ENCODE measurements at places on chromosomes 11 and 22. TPM values are rescaled to one million over a fixed set of nuclear protein-coding genes. Genes with fewer than 3 reads are reported as not detected.

DNA sequence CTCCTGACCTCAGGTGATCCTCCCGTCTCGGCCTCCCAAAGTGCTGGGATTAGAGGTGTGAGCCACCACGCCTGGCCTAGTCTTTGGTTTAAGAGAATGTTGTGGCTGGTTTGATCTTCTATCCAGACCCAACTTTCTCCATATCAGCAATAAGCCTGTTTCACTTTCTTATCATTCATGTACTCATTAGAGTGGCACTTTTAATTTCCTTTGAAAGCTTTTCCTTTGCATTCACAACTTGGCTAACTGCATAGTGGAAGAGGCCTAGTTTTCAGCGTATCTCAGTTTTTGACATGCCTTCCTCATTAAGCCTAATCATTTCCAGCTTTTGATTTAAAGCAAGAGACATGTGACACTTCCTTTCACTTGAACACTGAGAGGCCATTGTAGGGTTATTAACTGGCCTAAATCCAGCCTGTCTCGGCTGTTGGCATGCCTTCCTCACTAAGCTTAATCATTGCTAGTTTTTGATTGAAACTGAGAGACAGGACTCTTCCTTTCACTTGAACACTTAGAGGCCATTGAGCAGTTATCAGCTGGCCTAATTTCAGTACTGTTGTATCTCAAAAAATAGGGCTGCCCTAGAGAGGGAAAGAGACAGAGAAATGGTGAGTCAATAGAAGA, 13.1 kb upstream of the RPL3 start:
- no peak for DNase-seq

DNA sequence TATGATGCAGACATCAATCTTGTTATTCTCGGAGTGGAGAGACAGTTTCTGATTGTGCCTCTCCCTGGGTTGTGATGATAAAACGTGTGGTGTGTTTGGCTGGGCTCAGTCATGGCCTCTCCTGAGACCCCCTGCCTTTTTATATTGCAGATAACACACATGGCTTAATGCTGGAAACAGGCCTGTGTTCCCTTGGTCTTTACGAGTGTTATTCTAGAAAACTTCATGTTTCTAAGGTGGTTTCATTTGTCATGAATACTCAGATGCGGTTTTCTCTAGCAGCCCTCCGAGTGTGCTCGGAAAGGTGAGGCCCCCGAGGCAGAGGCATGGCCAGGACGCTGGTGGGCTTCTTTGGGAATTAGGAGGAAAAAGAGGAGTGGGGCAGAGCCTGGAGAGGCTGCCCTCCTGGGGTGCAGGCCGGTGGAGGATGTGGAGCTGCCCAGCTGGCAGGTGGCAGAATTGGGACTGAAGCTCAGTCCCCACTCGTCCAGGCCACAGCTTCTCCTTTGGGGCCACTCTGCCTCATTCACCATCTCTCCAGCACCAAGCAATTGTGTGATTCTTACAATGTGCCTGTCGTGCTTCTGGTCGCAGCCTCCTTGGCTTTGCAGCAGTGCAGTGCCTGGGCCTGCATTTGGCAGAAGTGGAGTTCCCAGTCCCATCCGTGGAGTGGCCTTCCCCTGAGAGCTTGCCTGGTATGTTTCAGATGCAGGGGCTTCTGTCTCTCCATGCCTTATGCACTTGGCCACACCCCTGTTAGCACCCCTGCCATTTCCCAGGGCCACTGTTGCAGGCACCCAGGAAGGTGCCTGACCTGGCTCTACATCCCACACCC, 309.6 kb downstream of the TBC1D22A start:
- no peak for DNase-seq

DNA sequence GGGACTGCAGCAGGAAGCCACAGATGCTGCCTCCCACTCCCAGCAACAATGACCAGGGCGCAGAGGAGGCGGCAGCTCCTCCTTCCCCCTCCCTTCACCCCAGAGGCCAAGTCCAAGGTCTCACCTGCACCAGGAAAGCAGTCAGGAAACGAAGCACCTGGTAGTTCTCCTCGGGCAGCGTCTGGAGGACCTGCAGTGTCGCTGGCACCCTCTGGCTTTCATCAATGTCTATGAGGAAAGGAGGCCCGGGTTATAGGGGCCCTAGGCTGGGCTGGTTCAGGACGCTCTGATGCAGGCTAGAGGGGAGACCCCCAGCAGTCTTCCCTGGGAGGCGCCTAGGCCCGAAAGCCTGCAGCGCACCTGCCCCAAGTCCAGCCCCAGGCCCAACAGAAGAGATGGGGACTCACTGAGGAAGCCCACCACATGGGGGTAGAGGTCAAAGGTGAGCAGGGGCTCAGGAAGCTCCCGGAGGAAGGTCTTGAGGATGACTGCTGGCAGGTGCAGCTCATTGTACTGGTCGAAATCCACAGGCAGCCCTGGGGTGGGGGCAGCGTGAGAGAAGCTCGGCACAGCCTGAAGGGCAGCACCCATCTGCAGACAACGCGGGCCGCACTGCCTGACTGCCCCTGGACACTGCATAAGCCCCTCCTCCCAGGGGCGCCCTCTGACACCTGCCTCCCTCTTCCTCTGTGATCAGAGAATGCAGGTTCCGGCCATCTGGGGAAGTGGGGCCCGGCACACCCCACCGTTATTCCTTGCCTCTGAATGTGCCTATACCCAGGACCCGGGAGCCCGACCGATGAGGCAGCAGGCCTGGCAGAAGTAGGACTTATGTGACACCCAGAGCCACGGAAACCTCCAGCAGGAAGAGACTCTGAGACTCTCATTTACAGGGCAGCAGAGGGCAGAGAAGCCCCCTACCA, 20.9 kb downstream of the ARHGAP1 start:
- no peak for DNase-seq

- no peak for DNase-seq
Observed at GRCh38 chr11:45410391-45411227, 124.5 kb upstream of the SYT13 start.

- no peak for DNase-seq
Observed at GRCh38 chr11:109939166-109939810, 153.9 kb upstream of the ZC3H12C start.

DNA sequence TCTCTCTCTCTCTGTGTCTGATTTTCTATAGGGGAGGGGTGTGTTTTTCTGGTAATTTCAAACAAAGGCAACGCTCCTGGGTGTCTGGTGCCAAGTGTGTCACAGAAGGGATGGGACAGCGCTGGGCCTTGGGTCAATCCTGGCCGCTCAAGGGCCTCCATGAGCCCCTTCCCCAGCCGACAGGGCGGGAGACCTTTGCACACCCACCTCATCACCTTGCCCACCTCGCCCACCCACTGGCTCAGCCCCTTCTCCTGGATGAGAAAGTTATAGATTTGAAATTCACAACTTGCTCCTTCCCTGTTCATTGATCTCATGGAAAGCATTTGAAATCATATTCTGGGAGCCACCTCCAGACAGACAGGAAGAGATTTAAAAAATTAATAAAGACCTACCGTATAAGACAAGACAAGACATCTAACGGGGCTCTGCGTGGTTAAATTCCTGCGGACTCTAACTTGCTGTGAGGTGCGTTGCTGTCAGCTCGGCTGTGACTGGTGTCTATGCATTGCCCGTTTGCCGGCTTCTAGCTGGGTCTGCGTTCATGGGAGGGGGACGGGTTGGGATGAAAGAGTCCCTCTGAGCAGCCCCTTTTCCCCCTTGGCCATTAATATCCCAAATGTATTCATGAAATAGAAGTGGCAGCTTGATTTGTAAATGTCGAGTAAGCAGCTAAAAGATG, 27.0 kb downstream of the MPPED1 start:
- DNase-seq, result no peak

DNA sequence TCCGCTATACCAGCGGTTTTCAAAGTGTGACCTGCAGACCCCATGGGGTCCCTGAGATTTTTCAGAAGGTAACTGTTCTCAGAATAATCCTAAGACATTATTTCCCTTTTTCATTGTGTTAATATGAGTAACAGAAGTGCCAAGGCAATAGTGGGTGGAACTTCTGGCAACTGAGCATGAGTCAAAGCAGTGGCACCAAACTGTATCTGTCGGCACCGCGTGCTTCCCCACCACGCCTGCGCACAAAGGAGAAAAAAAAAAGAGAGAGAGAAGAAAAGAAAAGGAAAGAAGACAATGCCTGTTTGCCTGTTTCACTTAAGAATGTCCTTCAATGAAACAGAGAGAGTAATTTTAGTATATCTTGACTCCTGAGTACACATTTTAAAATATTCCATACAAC, 679.9 kb downstream of the OPCML start:
- DNase-seq, result no peak

- DNase-seq, result peak; percentile 41
Observed at GRCh38 chr11:99425596-99425995, 404.8 kb downstream of the CNTN5 start.

DNA sequence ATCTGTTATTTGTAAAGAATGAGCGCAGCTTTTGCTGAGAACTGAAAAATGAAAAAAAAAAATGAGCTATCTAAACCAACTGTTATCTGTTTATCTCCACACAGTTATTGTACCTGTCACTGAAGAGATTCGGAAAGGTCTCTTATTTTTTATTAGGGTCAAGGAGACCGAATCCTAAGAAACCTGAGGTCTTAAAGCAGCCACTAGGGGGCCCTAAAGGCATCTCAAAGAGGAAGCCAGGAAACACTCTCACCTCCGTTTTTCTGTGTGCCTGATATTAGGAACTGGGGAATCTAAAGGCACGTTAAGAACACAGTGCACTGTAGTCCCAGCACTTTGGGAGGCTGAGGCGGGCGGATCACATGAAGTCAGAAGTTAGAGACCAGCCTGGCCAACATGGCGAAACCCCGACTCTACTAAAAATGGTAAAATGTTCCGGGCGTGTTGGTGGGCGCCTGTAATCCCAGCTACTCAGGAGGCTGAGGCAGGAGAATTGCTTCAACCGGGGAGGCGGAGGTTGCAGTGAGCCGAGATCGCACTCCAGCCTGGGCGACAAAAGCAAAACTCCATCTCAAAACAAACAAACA, 3.5 kb upstream of the LARGE1 start:
- peak; percentile 23 for DNase-seq

GRCh38 chr22:11253000-11253511, 4274.9 kb upstream of the OR11H1 start:
- DNase-seq, result no peak

DNA sequence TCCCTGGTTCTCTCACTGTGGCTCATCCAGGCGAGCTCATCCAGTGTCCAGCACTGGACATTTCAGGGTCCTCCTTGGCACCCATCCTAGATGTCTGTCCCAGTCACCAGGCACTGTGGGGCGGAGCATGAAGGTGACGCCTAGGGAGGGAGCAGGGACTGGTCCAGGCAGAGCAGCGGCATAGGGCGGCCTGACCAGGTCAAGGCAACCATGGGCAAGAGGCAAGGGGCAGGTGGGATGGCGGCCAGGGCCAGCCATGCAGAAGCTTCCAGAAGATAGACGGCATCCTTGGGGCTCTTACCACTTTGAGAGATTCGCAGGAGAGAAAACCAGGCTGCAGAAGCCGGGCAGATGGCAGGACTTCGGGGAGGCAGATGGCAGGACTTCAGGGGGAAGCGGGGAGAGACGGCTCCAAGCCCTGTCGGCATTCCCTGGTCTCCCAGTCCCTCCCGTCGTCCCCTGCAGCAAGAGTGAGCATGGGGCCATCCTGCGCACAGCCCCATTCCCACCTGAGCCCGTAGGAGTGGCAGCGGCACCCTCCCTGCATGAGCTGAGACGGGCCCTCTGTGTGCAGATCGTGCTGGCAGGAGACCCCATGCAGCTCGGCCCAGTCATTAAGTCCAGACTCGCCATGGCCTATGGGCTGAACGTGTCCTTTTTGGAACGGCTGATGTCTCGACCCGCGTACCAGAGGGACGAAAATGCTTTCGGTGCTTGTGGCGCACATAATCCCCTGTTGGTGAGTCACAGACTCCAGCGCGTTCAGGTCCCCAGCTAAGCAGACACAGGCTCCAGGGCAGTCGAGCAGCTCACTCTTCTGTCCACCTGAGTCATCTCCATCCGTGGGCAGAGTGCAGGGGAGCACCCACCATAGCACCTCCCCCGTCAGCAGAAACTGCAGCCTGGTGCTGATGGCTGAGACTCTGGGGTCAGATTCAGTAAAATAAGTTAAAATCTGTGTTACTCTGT, 20.1 kb upstream of the PANX2 start:
- no peak for DNase-seq

- no peak for DNase-seq
Observed at GRCh38 chr11:62958547-62959421, 26.0 kb downstream of the SLC22A6 start.

DNA sequence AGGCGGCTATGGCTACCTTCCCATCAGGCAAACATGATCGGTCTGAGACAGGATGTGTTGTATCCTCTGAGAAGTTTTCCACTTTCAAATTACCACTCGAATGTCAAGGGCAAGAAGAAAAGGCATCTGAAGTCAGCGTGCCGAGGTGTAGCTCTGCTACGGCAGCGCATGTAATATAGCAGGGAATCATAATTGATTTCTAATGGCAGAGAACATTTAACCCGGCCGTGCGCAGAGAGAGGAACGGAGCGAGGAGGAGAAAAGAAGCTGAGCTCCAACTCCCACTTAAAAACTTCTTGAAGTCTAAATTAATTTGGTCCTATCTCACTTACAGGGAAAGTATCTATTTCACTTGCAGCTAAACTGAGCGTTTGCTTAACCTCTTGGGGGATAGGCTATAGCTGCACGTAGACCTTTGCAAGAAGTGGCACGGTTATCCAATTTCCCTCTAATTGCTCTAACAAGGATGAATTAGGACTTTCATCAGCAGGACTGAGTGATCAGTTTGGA, 137.3 kb upstream of the KIRREL3 start:
- DNase-seq, result no peak

DNA sequence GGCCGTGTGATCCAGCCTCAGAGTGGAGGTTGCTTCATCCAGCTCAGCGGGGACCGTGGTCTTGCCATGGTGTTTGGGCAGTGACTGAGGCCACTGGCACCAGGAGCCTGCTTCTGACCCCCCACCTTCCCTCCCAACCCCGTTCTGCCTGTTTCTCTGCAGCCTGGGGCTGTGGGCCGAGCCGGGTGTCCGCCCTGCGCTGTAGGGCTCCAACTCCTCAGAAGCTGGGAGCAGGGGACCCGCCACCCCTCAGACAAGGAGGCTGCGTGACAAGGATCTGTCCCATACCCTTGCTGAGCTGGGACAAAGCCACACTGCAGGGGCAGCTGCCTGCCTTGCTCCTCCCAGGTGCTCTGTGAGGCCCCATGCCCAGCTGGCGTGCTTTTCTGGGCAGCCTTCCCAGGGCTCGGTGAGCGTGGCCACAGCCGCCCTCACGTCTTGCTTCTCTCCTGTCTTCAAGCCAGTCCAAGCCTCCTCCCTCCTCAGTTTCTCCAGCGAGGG, 11.7 kb upstream of the ARFGAP3 start:
- peak; percentile 94 for DNase-seq

DNA sequence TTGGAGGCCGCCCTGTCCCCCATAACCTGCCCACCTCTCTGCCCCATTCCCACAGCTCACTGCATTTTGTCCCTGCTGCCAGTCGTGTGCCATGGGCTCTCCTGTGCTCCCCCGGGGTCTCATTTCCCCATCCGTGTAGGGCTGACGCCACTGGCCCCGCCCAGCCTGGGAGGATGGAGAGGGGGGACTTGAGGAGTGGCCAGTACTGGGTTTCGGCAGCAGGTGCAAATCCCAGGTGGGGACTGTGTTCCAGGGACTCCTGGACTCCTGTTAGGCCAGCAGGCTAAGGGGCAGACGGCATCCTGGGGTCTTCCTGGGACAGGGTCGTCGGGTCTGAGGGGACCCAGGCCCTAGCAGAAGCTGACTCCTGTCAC, 1.2 kb upstream of the MYO7A start:
- no peak for DNase-seq

GRCh38 chr11:112227471-112227870, 1.2 kb downstream of the PTS start:
- DNase-seq, result no peak

Gene MUC5AC
- not detected for total RNA-seq

Gene C11orf54
- 71.0 TPM for total RNA-seq

Gene CLNS1A
- 90.1 TPM for total RNA-seq

Gene MIEF1
- total RNA-seq, result 12.1 TPM

Gene UBQLNL
- total RNA-seq, result not detected

Gene OR51I1
- total RNA-seq, result not detected

Gene DDI1
- total RNA-seq, result not detected

All from gastrocnemius medialis (tissue), 4 donors.